Kasumi-1 (cell line): ENCODE measurements at places on chromosomes 5 and 9.

GRCh38 chr5:103519550-103519949 lies 43.0 kb downstream of the NUDT12 start:
- no peak for DNase-seq

DNA sequence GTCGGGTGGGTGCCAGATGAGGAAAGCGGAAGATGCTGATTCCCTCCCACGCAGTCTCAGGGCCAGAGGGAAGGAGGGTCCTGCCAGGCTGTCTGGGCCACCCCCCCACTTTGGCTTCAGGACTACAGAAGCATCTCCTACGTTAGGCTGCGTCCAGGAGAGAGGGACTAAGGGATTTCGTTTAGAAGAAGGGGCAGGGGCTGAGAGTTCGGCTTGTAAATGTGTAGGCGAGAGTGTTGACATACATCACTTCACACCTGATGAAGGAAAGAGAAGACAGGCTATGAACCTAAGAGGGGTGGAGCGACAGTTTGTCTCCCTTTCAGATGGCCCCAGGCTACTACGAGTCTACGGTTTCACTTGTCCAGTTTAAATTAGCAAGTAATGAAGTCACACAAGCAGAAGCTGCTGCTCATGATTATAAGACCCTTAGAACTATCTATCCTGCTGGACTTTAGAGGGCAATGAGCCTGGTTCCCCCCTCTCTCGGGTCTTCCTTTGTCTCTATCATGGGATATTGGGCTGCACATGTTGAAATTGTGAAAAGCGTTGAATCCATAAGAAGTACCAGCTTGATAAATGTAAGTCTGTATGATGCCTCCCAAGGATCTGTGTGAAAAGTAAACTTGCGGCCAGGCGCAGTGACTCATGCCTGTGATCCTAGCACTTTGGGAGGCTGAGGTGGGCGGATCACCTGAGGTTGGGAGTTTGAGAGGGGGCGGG lies 193.0 kb downstream of the AOPEP start:
- DNase-seq: no peak

DNA sequence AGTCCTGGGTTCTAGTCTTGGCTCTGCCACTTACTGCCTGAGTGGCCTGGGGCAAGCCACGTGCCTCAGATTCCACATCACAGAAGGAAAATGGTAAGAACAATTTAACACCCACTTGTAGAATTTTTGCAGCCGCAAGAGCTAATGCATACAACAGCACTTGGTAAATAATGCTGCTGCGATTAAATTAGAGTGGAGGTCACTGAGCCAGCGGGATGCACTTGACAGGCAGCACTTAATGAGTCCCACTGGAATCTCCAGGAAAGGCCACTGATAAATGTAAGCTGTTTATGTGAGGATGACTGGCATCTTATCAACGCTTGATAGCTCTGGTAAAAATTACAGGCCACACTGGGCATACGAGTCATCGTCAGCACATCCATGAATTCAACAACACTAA lies 59.4 kb upstream of the UBTD2 start:
- DNase-seq: no peak

- no peak for DNase-seq
Measured at GRCh38 chr9:18138656-18139055, 335.3 kb upstream of the ADAMTSL1 start.

GRCh38 chr5:15610216-15610615 lies 110.2 kb downstream of the FBXL7 start:
- DNase-seq: no peak

- DNase-seq: no peak
Measured at GRCh38 chr5:124131466-124131865, 615.0 kb downstream of the ZNF608 start.

GRCh38 chr5:82295144-82295543 lies 17.0 kb upstream of the RPS23 start:
- no peak for DNase-seq

- DNase-seq: peak; percentile 46
Measured at GRCh38 chr5:75053304-75054133, 1.2 kb upstream of the GCNT4 start.

DNA sequence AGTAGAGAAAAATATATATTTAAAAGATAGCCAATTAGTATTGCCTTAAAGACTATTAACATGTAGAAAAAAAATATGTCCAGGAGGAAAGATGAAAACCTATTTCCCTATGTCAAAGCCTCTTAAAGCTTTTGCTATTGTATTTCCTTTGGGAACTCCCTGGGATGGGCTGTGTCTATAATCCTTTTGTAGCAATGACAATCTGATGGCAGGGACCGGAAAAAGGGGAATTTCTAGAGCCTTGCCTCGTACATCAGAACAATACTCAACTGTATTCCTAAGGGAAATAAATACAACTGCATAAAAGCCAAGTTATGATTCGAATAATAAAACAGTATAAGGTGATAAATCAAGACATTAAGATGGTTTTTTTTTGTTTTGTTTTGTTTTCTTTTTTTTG lies 257.3 kb downstream of the MLLT3 start:
- DNase-seq: no peak

- no peak for DNase-seq
Measured at GRCh38 chr5:179114756-179115155, 54.6 kb downstream of the ZNF354C start.

DNA sequence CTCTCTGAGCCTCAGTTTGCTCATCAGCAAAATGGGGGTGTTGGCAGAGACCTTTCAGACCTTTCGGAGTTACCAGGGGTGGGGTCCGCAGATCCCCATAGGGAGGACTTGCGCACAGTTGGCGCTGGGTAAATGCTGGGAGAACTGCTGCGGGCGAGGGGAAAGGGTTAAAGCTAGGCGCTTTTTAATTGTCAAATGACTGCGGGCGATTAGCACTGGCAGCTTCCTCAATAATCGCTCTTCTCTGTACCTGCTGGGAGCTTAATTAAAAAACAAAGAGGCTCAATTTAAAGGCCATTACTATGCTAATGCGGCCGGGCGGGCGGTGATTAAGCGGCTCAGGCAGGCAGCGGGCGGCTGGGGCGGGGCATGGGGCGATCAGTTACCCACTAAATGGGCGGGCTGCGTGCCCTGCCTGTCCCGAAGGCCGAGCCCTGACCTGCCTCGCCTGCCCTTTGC lies 63.0 kb downstream of the LMX1B start:
- DNase-seq: no peak

DNA sequence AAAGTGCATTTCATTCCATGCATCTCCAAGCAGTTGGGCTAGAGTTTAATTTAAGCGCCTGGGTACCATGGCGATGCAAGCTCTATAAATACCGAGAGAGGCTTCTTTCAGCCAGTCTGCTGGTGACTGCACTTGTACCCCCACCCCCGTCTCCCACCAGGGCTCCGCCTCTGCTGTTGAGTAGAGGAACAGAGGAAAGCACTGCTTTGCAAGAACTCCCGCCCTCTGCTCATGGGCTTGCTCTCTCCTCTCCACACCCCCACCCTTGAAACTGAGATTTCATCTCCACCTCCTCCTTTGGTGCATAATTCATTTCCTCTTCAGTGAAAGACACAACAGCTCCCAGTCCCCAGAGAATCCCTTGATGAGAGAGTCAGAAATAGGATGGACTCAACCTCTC lies 5.1 kb upstream of the WWC1 start:
- DNase-seq: no peak

GRCh38 chr9:76855015-76855414 lies 50.9 kb downstream of the PRUNE2 start:
- no peak for DNase-seq

- peak; percentile 53 for DNase-seq
Measured at GRCh38 chr9:91903126-91903911, 46.7 kb downstream of the ROR2 start.

- DNase-seq: no peak
Measured at GRCh38 chr9:137755261-137755927, 122.2 kb upstream of the CACNA1B start.

- no peak for DNase-seq
Measured at GRCh38 chr5:136023958-136024541, 4.7 kb upstream of the TGFBI start.

DNA sequence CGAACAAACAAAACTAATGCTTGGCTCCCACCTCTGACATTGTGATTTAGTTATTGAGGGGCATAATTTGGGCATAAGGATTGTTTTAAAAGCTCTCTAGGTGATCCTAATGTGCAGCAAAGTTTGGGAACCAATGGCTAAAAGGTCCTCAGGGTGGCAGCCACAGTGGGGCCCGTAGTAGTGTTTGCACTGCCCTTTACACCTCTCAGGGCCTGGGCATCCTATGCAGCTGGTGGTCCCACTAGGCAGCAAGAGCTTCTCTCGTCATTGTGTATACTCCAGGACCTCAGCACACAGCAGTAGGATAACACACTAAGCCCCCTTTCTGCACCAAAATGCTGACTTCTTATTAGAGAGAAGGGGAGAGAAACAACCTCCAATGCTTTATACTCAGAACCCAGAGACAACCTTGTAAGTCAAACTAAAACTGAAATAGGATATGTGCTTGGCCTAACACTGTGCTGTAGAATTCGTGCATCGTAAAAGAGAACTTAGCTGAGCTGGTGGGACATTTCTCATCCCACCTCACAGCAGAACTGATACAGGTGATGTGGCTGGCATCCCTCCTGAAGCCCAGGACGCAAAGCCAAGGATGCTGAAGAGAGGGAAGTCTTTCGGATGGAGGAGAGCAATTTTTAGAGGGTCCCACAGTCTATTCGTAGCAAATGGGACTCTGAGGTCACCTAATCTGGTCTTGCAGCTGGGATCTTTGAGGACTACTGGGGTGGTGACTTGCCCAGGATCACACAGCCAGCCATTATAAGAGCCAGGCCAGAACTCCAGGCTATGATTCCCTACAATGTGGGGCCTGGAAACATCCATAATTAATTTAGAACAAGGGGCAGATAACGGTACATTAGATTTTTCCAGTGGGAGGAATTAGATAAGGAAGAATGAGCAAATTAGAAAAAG lies 1.2 kb downstream of the GLRX start:
- no peak for DNase-seq

DNA sequence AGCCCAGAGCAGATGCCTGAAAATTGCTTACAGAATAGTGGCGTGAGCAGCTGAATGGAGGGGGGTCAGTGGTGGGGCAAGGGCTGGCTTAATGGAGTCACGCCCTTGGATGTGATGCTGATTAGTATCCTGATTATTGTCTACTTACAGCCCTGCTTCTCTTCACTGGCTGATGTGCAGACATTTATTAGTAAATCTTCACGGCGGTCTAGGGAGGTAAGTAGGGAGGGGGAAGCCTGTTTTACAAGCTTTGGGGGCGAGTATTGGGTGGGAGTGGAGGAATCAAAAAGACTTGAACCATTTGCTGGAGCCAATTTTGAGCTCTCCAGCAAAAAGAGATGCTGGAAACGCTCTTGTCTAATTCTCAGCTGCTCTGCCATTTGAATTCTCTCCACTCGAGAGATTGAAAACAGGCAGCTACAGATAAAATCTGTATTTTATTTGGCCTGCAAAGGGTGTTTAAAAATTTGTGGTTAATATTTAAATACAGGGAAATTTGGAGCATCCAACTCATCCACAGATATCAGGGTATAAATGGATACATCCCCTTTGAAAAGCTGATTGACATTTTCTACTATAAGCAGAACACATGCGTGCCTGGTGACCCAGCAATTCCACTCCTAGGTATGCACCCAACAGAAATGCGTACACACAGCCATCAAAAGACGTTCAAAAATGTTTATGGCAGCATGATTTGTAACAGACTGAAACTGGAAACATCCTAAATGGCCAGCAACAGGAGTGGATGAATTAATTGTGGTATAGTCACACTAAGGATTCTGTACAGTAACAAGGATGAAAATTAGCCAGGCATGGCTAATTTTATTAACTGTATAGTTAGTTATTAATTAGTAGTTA lies 19.5 kb upstream of the ALDH1B1 start:
- DNase-seq: no peak

DNA sequence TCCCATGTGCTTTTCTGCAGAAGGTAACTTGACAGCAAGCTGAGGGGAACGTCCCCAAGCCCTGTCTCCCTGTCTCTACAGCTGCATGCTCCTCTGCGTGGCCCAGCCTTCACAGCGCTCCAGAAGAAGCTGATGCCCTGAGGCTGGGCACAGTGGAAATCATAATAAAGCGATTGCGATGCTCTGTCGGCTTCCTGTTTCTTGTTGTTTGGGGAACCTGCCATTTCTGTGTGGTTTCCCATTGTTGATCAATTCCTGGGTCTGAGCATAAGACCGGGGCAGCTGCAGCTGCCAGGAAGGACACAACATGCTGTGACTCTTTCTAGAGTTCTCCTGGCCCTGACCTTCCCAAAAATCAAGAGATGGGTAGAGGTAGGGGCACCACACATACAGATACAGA lies 7.2 kb upstream of the DNAJB5 start:
- no peak for DNase-seq
